ENCODE measurements at places on chromosomes 6 and 20.

DNA sequence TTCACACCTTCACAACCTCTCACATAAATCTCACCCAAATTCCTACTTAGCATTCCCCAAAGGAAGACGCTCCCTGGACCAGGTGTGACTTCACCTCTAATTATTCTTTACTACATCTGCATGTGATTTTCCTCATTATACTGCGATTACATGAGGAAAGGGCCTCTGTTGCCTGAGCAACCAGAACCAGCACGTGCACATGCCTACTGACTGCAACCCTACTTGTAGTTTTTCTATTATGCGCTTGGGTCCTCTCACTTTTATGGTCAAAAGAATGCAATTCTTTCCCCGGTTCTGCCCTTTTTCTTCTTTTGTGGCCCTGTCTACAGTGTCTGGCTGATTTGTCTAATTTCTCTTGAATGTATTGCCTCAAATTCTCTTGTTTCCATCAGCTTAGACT lies 20.4 kb upstream of the ANKEF1 start:
- DNase-seq: no peak

DNA sequence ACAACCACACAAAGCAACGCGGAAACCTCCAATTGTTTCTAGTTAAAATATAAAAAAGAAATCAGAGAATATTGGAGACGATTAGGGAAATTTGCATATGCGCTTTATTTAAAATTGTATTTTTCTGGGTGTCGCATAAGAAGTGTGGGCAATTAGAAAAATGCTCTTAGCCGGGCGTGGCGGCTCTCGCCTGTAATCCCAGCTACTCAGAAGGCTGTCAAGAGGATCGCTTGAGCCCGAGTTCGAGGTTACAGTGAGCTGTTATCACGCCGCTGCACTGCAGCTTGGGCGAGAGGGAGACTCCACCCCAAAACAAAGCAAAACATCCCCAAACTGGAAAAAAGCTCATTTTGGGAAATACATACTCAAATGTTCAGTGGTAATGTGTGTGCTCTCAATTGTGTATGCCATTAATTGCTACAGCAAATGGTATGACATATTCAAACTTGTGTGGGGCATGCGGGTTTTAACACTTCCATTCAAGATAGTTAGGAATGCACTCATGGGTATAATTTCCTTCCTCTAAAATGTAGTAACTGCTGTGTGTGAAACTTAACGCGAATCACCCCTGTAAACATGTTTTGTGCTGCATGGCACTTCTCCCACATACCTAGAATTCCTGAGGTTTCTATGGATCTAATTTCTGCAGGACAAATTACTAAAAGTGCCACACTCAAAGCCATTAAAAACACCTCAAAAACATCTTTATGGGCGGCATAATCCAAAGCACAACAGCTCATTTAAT lies 54.7 kb upstream of the HFE start:
- DNase-seq: peak; percentile 74

DNA sequence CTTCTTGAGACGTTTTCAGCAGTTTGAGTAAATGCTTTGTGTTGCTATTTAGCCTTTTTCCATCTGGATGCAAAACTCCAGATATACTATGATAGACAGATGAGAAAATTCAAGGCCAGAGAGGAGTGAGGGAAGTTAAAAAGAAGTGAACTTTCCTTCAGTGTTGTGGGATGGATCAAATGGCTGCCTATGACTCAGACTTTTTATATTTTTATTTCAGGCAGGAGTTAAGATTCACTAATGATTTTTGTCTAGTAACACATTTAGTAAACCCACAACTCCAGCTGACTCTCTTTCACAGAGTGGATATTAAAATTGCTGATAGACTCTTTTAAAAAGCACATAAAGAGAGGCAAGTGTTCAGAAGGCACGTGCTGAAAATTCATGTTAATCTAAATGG lies 23.2 kb upstream of the PTCHD4 start:
- DNase-seq: no peak

- no peak for DNase-seq
These were observed 101.5 kb downstream of the PHACTR3 start for GRCh38 chr20:59705651-59706399.

DNA sequence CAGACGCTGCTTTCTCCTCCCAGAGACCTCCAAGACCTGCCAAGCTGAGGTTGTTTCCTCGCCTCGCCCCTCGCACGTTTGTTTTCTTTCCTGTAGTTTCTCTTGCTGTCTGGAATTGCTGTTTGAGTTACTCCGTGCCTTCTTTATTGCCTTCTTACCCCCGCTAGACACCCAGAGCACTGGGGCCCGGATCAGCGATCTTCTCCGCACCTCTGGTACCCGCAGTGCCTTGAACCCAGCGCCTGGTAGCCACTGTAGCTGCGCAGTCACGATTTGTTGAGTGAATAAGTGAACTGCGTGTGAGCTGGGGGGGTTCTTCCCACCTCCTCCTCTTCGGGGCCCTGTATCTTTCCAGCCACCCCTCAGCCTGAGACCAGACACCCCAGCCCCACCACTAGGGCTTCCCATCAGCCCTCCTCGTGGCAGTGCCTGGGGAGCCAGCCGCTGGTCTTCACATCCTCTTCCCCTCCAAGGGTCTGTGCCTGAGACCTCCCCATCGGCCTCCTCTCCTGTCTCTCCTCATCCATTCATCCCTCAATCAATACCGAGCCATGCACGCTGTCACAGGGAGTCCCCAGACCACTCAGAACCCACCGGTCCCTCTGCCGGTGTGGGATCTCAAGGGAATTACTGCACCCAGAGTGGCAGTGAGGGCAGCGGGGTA lies 849 bp upstream of the BMP7 start:
- no peak for DNase-seq

DNA sequence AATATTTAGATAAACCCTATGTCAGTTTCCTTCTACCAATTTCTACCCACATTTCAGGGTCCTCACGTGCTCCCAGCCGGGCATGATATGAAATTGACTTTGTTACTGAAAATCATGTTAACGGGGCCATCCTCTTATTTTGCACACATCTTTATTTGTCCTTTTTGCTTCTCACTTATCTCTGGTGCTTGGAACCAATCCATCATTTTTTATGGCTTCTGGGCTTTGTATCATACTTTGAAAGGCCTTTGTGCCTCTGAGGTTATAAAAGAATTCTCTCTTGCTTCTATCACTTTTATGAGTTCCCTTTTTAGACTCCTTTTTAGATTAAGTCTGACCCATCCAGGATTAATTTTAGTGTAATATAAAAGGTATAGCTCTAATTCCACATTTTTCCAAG lies 117.1 kb upstream of the PRND start:
- DNase-seq: no peak

DNA sequence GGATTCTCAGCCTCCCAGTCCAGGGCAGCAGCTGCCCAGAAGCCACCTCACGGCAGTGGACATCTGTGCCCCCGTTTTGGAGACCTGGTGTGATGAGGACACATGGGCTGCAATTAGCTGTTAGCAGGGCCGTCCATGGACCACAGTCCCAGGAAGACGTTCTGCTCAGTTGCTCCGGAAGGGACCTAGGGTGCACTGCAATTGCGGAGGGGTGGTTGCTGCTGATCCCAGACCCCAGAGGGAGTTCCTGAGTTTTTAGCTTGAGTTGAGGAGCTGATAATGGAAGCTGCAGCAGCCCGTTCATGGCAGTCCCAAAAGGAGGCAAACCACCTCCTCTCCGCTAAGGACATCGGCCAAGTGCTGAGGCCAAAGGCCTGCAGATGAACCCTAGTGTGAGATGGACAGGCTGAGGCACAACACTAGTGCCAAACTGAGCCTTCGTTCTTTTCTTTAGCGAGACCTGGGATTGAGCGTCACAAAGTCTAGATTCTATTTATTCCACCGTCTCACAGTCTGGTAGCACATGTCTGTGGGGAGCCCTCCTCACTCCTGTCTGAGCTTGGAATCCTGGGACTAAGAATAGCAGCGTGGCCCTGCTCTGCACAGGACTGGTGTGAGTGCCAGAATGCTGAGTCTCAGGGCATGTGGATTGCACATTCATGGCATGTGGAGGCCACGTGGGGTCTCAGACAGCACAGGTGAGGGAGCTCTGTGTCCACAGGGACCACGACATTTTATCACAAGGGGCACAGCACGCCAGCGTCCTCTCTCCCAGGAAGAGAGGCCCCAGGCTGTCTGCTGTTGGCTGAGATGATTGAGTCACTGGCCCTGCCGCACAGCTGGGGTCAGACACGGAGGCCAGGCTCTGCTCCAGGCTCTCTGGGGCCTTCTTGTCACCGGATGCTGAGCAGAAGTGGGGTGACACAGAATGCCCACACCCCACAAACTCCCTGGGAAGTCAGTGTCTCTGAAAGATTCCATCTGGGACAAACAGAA lies 113.4 kb downstream of the PSMB1 start:
- DNase-seq: no peak

DNA sequence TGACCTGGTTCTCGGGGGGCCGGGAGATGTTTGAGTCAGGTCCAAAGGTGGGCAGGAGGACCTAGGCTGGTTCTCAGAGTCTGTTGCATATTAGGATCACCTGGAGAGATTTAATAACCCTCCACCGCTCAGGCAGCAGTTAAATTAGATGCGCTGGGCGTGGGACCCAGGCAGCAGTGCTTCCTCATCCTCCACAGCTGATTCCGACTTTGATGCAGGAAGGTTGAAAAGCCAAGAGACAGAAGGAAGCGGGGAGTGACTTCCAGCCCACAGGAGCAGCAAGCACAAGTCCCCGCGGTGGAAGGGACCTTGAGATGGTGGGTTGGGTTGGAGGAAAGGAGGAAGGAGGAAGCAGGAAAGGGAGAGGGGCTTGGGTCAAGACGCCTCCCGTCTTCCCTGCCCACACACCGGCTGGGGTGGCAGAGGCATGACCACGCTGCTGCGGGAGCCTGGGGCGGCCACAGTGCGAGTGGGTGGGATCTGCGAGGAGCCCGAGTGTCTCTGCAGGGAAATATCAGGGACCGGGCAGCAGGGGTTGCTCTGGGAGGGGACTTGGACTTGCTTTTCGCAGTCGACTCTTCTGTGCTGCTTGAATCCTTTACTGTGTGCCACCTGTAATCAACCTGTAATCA lies 146.0 kb downstream of the PHACTR3 start:
- DNase-seq: no peak

- no peak for DNase-seq
These were observed 249.3 kb downstream of the PREX1 start for GRCh38 chr20:48578397-48579098.

GRCh38 chr6:135535989-135536414 lies 38.5 kb upstream of the AHI1 start:
- DNase-seq: peak; percentile 87

- no peak for DNase-seq
These were observed 72.1 kb downstream of the NKAIN2 start for GRCh38 chr6:123875784-123876183.

- DNase-seq: no peak
These were observed 297.9 kb downstream of the TBC1D7 start for GRCh38 chr6:13030396-13030795.

- DNase-seq: no peak
These were observed 81.1 kb upstream of the PIM1 start for GRCh38 chr6:37088897-37089296.

GRCh38 chr20:3786665-3787323 lies at the start of gene CENPB:
Gene CENPB (minus strand): TSS chr20:3786740. CDS start chr20:3786483, 257 bp downstream.
- peak; percentile 63 for DNase-seq

GRCh38 chr6:91464201-91464600 lies 877.3 kb upstream of the MAP3K7 start:
- no peak for DNase-seq

DNA sequence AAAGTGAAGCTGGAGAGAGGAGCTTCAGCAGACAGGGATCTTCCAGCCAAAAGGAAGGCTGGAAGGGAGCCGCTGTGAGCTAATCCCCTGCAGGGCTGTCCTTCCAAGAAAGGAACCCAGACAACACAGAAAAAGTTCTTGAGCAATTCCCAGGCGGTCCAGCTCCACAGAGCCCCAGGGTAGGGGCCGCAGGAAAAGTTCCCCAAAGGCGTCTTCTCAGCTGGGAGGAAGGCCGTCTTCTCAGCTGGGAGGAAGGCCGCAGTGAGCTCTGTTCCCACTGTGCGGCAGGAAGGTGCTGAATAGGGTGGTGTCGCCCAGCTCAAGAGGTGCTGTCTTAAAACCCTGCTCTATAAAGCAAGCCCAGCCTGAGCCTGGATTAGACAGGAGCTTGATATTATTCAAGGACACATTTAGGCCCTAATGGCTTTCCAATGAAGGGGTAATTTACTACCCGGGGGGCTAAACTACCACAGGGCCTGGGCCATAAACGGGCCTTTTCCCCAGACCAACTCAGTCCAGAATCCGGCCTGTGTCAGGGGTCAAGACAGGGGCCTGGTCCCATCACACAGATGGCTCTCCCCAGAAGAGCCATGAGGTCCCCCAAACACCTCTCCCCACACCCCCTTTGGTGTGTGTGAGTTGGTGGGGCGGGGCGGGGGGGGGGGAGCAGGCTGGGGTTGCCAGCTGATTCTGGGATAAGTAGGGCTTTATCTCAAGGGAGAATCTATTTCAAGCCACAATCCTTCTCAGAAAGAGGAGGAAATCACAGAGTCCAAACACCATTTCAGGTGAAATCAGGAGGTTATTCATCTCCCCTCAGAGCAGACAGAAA lies 103.6 kb downstream of the NOL4L start:
- DNase-seq: no peak

DNA sequence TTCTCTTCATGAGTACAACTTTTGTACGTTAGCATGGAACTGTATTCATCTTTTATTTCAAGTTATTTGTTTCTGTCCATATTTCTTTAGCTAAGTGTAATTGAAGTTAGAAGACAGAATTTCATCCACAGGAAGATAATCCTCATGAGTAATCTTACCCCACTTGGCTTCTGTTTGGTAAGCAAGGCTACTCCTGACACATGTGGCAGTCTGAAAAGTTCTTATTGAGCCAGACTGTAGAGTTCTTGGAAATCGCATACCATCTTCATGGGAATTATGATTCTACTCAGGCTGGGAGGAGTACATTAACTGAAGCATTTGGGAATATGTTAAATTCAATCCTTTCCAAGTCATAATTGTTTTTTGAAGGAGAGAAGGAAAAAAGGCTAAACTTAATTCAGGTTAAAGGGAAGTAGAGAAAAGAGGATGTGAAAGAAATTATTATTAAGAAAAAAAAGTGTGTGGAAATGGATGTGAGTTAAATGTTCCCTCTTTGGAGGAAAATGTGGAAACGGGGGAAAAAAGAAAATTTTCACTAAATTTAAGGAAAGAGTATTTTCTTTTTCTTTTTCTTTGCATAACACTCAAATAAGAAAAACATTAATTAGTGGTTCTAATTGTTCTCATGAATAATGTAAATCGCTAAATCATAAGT lies 41.5 kb upstream of the TENT5A start:
- no peak for DNase-seq
